HT-29 (cell line): ENCODE measurements at places on chromosomes 6 and 20.

- no peak for DNase-seq
Measured at GRCh38 chr20:1983301-1983700, 10.6 kb downstream of the PDYN start.

GRCh38 chr6:4474810-4475209 is 301.4 kb upstream of the CDYL start:
- DNase-seq = no peak

DNA sequence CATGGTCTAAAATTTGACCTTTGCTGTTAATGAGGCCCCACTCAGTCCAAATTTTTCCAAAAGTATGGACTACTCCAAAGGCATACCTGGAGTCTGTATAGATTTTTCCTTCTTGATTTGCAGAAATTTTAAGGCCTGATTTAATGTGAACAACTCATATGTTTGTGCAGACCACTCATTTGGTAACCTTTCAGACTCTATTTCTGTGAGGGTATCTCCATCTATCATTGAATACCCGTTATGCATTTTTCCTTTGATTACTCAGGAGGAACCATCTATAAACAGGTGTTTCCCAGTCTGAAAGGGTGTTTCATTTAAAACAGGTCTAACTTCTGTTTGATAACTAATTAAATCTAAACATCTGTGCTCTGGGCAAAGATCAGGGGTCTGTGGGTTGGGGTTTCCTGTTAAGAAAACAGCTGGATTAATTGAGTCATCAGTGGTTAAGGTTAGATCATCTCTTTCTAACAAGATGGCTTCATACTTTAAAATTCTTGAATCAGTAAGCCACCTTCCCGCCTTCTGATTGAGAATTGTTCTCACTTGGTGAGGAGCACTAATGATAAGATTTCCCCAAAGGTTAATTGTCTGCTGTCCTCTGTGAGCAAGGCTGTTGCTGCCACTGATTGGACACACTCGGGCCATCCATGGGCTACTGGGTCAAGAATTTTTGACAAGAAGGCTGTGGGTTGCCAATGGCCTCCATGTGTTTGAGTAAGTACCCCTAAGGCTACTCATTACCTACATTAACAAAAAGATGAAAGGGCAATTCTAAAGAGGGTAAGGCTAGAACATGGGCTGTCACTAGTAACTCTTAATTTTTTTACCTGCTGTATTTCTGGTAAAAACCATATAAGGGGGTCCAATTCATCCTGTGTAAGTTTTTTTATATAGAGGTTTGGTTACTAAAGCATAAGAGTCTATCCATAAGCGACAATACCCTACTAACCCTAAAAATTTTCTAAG is 24.1 kb downstream of the HLA-B start:
- DNase-seq = no peak

GRCh38 chr20:20519269-20519668 is 151.4 kb downstream of the INSM1 start:
- no peak for DNase-seq

GRCh38 chr20:37531856-37532255 is 4.2 kb upstream of the BLCAP start:
- no peak for DNase-seq

DNA sequence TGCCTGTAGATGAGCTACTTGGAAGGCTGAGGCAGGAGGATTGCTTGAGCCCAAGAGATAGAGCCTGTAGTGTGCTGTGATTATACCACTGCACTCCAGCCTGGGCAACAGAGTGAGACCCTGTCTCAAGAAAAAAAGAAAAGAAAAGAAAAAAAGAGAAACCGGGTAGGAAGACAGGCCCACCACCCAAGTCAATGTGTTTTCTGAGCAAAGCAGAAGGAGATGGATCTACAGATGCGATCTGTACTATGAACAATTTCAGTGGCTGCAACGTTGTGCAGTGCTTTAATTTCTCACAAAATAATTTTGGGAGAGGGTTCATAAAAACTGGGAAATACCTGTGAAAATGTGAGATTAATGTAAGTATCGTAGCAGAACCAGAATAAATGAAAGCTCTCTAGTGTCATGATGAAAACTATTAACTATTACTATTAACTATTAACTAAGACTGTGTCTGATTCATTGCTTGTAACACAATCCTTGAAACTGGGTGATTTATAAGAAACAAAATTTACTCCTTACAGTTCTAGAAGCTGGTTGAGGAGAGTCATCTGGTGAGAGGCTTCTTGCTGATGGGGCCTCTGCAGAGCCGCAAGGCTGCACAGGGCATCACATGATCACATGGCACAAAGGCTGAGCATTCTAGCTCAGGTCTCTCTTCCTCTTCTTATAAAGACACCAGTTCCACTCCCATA is 233.1 kb upstream of the ZNF217 start:
- DNase-seq = no peak
